ENCODE measurements at places on chromosomes 6 and 20.

GRCh38 chr6:31969712-31970603, 2.0 kb downstream of the DXO start:
- DNase-seq: peak; percentile 39

GRCh38 chr6:167703347-167703746, 123.4 kb upstream of the AFDN start:
- DNase-seq: no peak

DNA sequence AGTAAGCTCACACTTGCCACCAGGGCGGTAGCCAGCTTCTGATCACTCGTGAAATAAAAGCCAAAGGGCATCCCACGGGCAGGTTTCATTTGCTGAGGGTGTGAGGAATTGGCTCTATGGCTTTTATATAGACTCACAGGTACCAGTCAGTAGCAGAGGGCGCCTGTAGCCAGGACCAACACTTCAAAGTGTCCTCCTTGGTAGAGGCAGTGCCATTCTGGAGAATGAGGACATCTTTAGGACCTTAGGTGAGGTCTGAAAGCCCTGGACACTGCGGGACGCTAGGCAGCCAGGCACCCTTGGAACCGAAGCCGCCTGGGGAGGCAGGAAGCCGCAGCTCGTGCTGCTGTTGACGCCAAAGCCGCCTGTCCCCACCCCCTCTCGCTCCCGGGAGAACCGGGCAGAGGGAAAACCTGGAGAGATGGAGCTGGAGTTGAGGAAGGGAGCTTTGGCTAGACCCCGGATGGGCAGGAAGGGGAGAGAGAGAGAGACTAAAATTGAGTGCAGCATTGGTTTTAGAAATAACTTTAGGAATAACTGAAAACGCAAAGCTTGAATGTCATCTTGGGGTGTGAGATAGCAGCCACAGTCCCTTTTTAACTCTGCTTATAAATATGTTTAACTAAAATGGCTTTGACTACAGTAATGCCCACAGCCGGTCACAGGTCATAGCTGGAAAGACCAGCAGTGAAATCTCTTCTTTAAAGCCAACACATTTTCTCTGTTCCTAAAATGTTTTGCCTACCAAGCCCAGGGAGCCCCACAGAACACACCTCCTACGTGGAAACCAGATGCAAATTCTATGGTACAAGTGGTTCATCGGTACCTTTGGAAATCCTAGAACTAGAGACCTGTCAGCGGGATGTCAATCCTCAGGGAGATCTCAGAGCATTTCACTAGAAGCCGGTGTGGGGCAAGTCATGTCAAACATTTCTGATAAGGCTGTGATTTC, 128.5 kb upstream of the CDYL start:
- DNase-seq: peak; percentile 80

DNA sequence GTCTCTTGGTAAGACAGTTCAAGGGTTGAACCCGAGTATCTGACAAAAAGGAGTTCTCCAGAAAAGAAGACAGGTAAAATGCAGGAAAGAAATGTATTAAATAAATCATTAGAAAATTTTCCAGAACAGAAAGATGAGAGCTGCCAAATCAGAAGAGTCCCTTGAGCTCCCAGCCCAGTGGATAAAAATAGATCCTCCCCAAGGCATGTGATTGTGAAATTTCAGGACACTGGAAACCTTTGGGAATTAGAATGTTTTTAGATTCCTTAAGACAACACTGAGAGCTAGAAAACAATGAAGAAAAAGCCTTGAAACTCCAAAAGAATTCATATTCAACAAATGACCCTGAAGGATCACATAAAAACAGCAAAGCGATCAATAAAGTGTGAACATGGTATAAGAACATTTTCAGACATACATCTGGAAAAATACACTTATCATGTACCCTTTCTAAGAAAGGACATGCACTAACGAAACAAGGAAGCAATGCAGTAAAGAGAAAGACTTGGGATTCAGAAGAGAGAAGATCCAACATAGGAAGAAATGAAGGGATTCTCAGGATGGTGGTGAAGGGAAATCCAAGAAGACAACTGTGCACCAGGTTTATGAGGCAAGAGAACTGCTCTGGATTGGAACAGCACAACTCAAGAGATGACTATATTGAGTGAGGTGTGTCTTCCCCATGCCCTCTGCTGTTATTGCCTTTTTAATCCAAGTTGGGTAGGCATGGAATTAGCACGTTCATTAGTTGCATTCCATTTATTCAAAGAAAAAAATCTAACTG, 390.4 kb downstream of the SYNE1 start:
- peak; percentile 29 for DNase-seq

GRCh38 chr6:147459780-147460179, 48.7 kb upstream of the SAMD5 start:
- DNase-seq: no peak

- DNase-seq: no peak
These were observed 32.8 kb downstream of the DYNLT1 start for GRCh38 chr6:158611541-158612370.

DNA sequence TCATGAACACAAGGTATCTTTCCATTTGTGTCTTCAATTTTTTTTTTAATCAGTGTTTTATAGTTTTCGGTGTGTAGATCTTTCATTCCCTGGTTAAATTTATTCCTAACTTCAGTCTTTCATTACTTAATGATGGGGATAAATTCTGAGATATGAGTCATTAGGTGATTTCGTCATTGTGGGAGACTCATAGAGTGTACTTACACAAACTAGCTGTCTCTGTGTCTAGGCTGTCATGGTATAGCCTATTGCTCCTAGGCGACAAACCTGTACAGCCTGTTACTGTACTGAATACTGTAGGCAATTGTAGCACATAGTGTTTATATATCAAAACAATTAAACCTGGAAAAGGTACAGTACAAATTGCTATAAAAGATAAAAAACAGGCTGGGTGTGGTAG, 42.1 kb downstream of the SMAP1 start:
- peak; percentile 7 for DNase-seq

DNA sequence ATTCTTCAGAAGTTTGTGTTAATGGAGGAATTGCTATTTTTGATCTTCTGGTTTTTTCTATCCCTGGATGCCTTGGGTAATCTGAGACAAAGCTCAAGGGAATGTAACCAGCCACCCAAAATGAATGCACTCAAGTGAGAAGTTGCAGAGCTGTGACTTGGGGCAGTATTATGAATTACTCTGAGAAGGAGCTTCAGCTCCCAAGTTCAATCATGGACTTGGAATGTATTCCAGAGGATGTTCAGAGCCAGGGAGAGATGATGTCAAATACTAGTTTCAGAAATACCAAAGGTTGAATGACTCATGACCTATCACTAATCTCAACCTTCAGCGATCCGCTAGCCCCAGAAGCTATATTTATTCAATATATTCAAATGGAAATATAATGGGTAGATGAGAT, 375.2 kb upstream of the PLCB4 start:
- peak; percentile 61 for DNase-seq

- DNase-seq: no peak
These were observed 14.7 kb downstream of the STK35 start for GRCh38 chr20:2116170-2116940.

DNA sequence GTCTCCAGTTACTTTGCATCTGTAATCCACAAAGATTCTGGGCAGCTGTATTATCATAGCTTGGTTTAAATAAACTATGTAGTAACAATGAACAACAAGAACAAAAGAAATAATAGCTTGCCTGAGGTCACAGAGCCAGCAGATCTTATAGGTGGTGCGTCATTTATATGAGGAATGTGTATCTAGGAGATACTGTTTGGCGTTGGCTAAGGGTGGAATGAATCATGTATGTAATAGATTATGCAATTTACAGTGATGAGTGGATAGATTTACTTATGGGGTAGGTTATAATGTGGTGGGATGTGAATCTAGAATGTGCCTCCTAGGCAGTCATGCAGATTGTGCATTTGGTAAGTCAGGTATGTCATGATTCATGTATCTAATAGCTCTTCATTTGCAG, 42.8 kb downstream of the HNF4A start:
- no peak for DNase-seq

GRCh38 chr6:75746221-75746620, 2.8 kb upstream of the MYO6 start:
- DNase-seq: no peak

Measured in AG08396 (cell line).